ENCODE measurements at places on chromosomes 11 and 22. TPM values are rescaled to one million over a fixed set of nuclear protein-coding genes. Genes with fewer than 3 reads are reported as not detected.

The TSPAN18 gene
- total RNA-seq = not detected

The DKK3 gene
- 72.4 TPM for total RNA-seq

The CEND1 gene
- total RNA-seq = not detected

The ST14 gene
- total RNA-seq = 105 TPM

The LSP1 gene
- total RNA-seq = 0.26 TPM

The PTPRJ gene
- total RNA-seq = 1.6 TPM

The STIM1 gene
- 60.8 TPM for total RNA-seq

The SLC6A5 gene
- not detected for total RNA-seq

The MS4A5 gene
- total RNA-seq = not detected

The SIK2 gene
- 3.6 TPM for total RNA-seq

The SYT13 gene
- not detected for total RNA-seq

The OR52N4 gene
- total RNA-seq = not detected

The OR52A1 gene
- not detected for total RNA-seq

The TMPRSS13 gene
- 0.53 TPM for total RNA-seq

The OR52H1 gene
- not detected for total RNA-seq

The MOGAT2 gene
- total RNA-seq = not detected

The SLC22A12 gene
- total RNA-seq = not detected

The FLRT1 gene
- total RNA-seq = 0.26 TPM

The FIBIN gene
- total RNA-seq = 14.2 TPM

The HBD gene
- total RNA-seq = not detected

The SLN gene
- total RNA-seq = not detected

The KCNJ11 gene
- total RNA-seq = 0.77 TPM

The OR5B3 gene
- total RNA-seq = not detected

The ALDH3B1 gene
- 6.1 TPM for total RNA-seq

The LARGE2 gene
- 2.9 TPM for total RNA-seq

The OMP gene
- not detected for total RNA-seq

The PAMR1 gene
- total RNA-seq = 5.3 TPM

The OR6A2 gene
- total RNA-seq = under 0.01 TPM

The PCNX3 gene
- 5.3 TPM for total RNA-seq

The GRM5 gene
- total RNA-seq = under 0.01 TPM

The ART5 gene
- total RNA-seq = not detected

The DLAT gene
- 27.4 TPM for total RNA-seq

The NRXN2 gene
- total RNA-seq = not detected

The CABP7 gene
- total RNA-seq = not detected

The CHRDL2 gene
- total RNA-seq = not detected

The FAM76B gene
- 22.9 TPM for total RNA-seq

The EFCAB6 gene
- 0.64 TPM for total RNA-seq

Measured in bronchial epithelial cell (primary cell).